ENCODE measurements at places on chromosomes 7 and 10.

GRCh38 chr7:12694817-12695216, 7.4 kb downstream of the ARL4A start:
- no peak for DNase-seq

DNA sequence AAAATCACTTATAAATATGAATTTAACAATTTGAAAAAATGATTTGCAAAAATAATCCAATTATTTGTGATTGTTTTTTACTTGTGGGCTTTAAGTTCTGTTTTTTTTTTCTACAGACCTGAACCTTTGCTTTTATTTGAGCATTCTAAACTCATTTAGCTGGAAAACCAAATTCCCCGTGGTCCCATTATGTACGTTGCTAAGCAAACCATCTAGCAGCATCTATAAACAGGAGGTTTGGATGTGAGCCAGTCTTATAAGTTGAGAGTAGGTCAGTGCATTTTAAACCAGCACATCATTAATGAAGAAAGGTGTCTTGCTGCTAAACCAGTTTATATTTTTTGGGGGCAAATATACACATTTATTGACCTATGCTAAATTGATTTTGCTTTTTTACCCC, 77.3 kb downstream of the LRRN3 start:
- no peak for DNase-seq

- no peak for DNase-seq
Measured at GRCh38 chr10:86321568-86321967, 45.0 kb downstream of the GRID1 start.

GRCh38 chr7:38273286-38273995, at the start of gene TARP:
TARP (minus strand) TSS chr7:38273636.
- DNase-seq: no peak

DNA sequence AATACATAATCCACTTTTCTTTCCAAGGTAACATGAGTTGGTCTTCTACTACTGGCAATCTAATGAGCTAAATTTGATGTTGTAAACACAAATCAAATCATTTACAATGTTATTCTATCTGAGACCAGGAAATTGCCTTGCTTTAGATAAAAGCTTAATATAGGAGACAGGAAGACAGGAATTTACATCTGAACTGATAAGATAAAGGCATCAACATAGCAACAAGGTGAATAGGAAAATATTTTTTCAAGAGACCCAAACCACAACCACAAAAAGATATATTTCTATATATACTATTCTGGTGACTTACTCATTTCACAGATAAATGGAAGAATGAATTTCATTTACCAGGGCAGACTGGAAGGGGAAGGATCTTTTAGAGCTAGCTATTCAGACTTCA, 46.3 kb upstream of the CALCR start:
- no peak for DNase-seq

DNA sequence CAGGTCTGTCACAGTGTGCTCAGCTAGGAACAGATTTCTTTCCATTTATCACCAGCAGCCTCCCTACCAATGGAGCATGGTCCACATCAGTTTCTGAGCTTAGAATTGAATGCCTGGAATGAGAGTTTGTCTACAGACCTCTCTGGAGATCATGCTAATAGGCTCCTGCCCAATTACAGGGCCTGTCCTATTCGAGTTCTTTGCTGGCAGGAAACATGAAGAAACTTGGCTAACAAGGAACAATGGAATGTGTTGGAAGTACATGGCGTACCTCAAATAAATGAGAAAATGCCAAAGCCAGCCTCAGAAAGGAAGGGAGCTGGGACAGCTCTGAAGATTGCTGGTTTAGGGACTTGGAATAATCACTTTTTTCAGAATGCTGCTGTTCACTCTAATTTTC, 186.0 kb upstream of the AKR1E2 start:
- DNase-seq: no peak

- peak; percentile 29 for DNase-seq
Measured at GRCh38 chr10:80500572-80501380, 36.9 kb upstream of the SH2D4B start.

- DNase-seq: no peak
Measured at GRCh38 chr7:148790131-148790726, 91.5 kb downstream of the CUL1 start.

DNA sequence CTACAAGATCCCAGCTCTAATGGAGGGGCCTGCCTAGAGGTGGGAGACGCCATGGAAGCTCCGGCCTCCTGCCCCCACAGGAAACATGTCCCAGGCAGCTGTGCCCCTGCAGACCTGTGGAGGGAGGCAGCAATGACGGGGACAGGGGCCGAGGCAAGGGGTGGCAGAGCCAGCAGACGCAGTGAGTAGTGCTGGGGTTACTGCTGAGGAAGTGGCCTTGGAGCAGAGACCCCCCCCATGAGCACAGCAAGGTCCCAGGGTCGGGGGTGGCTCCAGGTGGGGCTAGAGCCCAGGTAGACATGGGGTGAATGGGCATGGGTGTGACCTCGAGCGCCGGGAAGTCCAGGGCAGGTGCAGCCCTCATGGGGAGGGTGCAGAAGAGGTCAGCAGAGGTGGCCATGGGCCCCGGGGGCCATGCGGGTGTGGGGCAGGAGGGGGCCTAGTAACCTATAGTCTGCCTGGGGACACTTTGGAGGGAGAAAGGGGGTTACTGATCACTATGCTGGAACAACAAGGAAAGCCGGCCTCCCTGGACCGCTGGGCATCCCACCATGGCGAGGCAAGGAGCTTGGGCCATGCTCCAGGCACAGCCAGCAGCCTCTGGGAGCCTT, 45.5 kb downstream of the JAKMIP3 start:
- DNase-seq: no peak

DNA sequence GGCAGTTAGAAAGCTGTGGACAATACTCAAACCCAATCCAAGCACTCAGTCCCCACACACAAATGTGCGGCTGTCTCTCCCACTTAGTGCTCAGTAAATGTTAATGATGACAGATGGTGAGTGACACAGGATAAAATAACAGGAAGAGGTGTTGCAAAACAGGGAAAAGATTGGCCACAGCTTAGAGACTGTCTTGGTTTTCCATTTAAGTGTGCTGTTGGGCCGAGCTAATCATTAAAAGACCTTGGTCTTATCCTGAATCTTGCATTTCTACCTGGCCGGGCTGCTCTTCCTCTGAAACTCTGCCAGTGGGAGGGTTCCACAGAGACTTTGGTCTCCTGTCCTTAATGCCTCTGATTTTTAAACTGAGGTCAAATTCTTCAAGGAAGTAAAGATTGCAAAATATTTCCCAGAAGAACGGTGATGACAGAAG, 113.1 kb upstream of the RNF32 start:
- DNase-seq: no peak

- DNase-seq: no peak
Measured at GRCh38 chr7:114502454-114503254, 88.0 kb downstream of the FOXP2 start.

DNA sequence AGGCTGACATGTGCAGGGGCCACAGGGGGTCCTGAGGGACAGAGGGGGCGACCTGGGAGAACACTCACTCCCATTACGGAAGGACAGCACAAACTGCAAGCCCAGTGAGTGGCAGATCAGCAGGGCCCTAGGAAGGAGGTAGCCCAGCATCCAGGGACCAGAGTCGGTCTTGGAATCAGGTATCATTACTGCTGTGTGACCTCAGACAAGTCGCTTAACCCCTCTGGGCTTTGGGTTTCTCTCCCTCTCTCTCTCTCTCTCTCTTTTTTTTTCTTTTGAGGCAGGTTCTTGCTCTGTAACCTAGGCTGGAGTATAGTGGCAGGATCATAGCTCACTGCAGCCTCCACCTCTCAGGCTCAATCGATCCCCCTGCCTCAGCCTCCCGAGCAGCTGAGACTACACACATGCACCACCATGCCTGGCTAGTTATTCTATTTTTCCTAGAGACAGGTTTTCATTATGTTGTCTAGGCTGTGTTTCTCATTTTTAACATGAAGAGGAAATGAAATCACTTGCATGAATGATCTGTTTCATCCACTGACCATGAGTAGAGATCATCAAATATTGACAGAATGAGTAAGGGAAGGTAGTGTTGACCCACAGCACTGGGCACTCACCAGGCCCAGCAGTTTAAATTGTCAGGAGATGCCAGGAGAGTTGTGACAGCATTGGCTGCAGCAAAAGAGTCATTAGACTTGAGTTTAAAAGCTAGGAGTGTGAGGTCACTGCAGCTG, 49.4 kb downstream of the BUB3 start:
- no peak for DNase-seq

GRCh38 chr10:105468759-105469158, 827.7 kb downstream of the SORCS3 start:
- no peak for DNase-seq

GRCh38 chr7:140697447-140698143, 1.1 kb downstream of the NDUFB2 start:
- no peak for DNase-seq

- DNase-seq: no peak
Measured at GRCh38 chr7:147412782-147413556, 1177.6 kb upstream of the C7orf33 start.

DNA sequence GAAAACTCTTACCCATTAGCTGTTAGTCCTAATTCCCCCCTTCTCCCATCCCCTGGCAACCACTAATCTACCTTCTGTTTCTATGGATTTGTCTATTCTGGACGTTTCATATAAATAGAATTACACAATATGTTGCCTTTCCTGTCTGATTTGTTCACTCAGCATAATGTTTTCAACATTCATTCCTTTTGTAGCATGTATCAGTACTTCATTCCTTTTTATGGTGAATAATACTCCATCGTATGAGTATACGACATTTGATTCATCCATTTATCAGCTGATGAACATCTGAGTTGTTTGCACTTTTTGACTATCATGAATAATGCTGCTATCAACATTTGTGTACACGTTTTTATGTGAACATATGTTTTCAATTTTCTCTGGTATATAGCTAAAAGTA, 4.4 kb upstream of the FRAT1 start:
- no peak for DNase-seq

DNA sequence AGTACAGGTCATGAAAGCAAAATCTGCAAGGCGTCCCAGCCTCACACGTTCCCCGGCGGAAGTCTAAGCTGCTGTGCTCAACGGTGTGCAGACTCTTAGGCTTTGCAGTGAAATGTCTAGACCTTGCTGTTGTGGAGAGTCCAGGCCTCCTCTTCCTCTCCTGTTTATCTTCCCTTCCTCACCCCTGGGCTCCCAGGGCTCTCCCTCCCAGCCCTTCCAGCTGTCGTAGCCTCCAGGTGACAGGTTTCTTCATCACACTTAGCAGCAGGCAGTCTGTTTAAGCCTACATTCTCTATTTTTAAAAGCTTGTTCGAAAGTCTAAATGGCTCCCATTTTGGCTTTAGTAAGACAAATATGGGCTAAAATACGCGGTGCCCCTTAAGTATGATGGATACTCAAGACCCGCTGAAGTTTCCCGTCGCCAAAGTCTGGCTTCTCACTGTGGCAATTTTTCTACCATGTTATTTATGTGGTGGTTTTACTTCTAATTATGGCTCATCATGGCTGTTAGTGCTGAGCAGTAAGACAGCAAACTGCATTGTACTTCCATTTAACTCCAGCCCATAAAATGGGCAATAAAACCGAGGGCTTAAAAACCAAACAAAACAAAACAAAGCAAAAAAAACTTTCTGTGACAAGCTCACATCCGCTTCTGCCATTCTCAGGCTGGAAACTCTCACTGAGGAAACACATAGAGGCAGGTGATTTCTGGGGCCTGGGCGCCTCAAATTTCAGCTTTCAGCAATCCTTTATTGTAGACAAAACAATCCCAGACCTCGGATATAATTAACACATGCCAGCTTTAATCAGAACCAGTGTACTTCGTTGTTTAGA, 243.2 kb downstream of the SNX10 start:
- DNase-seq: no peak

DNA sequence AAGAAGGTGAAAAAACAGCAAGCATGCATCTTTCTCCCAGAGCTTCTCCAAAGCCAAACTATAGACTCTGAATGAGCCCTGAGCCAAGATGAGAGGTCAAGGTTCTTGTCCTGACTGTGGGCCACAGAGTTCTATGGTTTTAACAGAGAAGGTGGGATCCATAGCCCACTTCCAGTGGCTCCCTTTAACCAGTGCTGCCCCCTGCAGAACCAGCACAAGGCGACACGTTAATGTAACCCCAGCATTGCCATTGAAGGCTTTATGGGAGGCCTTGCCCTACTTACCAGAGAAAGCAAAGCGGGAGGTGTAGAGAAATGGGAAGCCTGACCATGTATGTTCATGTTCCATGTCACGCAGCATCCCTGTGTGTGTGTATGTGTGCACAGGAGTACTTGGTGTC, 243.6 kb downstream of the PRPF18 start:
- DNase-seq: no peak

- no peak for DNase-seq
Measured at GRCh38 chr7:1707756-1708595, 37.9 kb downstream of the ELFN1 start.

DNA sequence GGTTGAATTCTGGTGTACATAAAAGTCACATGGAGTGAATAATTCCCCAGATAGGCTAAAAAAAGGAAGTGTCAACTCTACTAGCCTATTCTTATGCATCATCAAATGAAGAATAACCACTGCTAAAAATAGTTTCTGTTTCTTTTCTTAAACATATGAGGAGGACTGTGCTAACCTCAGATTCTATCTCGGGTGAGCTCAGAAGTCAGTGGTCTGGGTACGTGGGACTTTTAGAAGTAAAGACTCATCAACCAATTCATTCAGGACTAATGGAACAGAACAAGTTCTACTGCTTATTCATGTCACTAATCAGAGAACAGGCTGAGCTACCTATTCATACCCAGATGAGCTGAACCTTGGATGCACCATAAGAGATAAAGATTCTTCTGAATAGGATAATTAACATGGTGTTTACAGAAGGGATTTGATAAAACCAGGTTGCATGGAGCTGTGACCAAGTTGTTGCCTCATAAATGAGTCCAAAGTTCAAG, 9.5 kb upstream of the ASAH2 start:
- peak; percentile 20 for DNase-seq

DNA sequence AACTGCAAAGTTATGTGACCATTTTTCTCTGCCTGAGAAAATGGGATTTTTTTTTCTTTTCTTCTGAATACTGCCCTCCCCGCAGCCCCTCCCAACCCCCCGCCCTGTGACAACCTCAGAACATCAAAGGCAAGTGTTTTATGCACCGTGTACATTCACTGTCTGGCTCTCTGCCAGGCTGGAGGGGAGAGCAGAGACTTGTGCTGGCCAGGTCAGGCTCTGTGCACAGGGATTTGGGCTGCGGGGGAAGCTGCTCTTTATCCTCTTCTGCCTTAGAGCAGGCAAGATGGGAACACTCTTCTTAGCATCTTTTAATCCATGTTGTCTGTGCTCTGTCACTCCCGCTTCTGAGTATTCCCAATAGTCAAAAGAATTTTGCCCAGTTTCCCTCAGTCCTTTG, 195.1 kb downstream of the CCSER2 start:
- DNase-seq: no peak

- no peak for DNase-seq
Measured at GRCh38 chr10:30587522-30588031, 42.0 kb downstream of the LYZL2 start.

DNA sequence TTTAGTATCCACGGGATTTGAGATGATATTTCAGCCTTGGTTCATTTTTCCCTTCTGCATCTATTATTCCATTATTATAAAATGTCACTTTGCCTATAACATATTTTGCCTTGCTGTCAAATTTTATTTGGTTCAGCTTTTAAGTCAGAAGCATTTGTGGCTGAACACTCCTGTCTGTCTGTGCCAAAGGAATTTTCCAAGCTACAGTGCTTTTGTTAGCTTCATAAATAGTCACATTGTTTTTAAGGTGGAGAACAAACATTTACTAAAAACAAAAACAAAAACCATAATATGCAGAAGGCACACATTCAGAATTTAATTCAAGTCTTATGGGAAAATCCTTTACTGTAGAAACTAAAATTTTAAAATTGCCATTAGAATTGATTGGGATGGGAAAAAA, 33.8 kb upstream of the ELMO1 start:
- no peak for DNase-seq
